ENCODE measurements at places on chromosomes 5 and 9. TPM values are rescaled to one million over a fixed set of nuclear protein-coding genes. Genes with fewer than 3 reads are reported as not detected.

CXCL14 gene
- total RNA-seq: not detected

TERT gene
- total RNA-seq: 0.35 TPM

C5orf46 gene
- not detected for total RNA-seq

CEL gene
- total RNA-seq: 0.64 TPM

LCP2 gene
- 8.5 TPM for total RNA-seq

SLC6A3 gene
- 1.4 TPM for total RNA-seq

ADAMTSL2 gene
- not detected for total RNA-seq

ISCA1 gene
- total RNA-seq: 16.0 TPM

TAF11L5 gene
- total RNA-seq: not detected

POLR3G gene
- total RNA-seq: 3.1 TPM

ZDHHC11B gene
- 0.07 TPM for total RNA-seq

LCN1 gene
- total RNA-seq: not detected

CD14 gene
- 1.2 TPM for total RNA-seq

TMC1 gene
- not detected for total RNA-seq

SEC24A gene
- 15.6 TPM for total RNA-seq

FOXD4L3 gene
- not detected for total RNA-seq
